ENCODE measurements at places on chromosomes 7 and 10.

- DNase-seq = no peak
Measured at GRCh38 chr7:107049480-107049879, 5.0 kb downstream of the PRKAR2B start.

- DNase-seq = no peak
Measured at GRCh38 chr10:22433875-22434274, 88.6 kb downstream of the SPAG6 start.

DNA sequence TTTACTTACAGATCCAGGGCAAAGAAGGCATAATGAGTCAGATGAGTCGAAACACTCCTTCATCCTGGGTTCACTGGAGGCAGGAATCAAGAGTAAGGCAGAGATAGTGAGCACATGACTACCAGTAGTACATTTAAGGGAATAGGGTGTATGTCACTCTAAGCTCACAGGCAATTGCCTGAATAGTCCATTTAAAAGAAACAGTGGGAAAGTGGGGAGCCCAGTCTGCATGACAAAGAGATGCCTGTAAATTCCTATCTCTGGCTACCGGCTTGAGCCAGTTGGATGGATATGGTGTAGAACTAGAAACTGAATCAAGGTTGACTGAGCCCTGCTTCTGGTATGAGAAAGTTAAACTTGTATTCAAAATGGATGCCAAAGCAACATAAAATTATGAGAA, 861.5 kb upstream of the ZWINT start:
- no peak for DNase-seq

- DNase-seq = no peak
Measured at GRCh38 chr10:42898037-42898960, 115.7 kb downstream of the BMS1 start.

- DNase-seq = no peak
Measured at GRCh38 chr7:81416659-81417058, 353.2 kb downstream of the HGF start.

- DNase-seq = no peak
Measured at GRCh38 chr7:110650328-110650727, 440.6 kb upstream of the LRRN3 start.

DNA sequence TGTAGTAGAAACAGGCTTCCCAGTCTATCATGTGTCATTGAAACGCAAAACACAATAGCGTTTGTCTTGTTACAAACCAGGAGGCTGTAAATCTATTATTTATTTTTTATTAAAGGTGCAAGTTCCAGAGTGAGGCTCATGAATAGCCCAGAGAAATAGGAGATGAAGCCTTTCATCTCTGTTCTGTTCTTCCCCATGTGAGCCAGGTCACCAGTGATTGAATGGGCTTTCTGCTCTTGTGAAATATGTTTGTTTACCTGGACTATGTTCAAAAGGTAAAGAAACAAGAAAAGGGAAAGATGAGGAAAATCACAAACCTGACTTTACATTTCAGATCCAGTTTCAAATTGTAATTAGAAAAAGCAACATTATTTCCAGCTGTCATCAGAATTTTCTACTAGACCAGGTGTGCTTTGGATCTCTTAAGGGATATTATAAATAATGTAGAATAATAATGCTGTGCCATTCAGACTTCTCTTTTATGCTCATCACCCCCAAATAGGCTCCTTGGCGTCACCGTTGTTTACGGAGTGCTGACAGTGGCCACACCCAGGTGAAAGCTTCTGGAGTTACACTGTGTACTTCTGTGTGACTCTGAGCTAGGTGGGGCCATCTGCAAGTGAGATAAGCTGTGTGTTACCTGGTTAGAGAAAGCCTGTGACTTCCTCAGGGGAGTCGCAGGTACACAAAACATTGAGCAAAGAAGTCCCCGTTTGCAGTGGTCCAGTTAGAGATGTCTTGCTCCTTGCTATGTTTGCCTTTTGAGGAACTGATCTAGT, 274.9 kb downstream of the SDK1 start:
- no peak for DNase-seq

GRCh38 chr10:126233182-126234148, 154.8 kb downstream of the ADAM12 start:
- no peak for DNase-seq
